Epithelial cell of prostate (primary cell): ENCODE measurements at places on chromosomes 3 and 15.

DNA sequence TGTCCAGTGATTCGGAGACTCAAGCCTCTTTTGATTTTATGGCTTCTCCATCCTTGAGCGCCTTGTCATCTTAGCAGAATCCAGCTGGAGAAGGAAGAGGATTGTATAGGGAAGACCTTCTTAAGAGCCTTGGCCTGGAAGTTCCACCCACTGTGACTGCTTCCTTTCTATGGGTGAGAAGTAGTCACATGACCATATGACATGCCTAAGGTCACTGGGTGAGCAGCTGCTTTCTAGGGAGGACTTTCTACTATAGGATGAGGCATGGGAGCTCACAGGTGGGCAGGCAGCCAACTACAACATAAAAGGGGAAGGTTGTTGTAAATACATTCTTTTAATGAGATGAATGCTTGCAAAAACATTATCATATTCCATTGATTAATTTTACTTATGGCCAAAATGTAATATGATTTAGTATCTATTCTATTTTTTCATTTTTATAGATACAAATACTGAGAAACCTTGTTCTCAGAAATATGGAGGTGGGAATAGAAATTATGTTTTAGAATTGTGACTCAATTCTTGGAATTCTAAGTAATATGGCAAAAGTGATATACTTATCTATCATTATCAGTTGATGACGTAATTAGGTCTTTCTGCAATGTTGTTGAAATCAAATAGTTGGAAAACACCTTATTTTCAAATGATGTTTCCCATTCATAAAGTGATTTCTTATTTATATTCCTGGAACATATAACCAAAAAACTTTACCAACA, 53.6 kb upstream of the MINAR1 start:
- no peak for DNase-seq

DNA sequence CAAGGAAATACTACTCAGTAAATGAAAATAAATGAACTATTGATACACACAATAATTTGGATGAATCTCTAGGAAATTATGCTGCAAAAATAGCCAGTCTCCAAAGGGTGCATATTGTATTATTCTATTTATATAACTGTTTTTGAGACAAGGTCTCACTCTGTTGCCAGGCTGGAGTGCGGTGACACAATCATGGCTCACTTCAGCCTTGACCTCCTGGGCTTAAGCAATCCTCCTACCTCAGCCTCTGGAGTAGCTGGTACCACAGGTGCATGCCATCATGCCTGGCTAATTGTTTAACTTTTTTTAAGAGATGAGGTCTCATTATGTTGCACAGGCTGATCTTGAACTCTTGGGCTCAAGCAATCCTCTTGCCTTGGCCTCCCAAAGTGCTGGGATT, 12.5 kb downstream of the KLHDC8B start:
- no peak for DNase-seq

GRCh38 chr3:159149131-159149530, 347.3 kb downstream of the MFSD1 start:
- no peak for DNase-seq

- DNase-seq: no peak
These were observed 102.0 kb upstream of the PLXNA1 start for GRCh38 chr3:126880901-126881300.
